ENCODE measurements at places on chromosomes 5 and 9.

DNA sequence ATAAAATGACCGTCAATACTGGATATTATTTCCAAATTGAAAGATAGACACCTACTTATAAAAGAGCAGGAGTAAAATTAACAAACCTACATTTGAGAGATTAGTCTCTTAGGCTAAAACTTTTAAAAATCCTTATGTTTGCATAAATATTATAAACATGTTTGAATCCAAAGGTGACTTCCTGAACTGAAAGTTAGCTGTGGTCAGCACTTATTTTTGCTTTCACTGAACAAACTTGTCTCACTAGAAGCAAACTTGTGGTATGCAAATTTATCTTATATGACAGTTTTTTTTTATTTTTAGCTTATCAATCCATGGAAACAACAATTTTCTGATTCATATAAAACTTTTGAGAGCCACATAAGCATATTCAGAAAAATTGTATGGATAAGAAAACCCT lies 502.6 kb upstream of the COX7C start:
- DNase-seq, result no peak

- no peak for DNase-seq
Measured at GRCh38 chr5:150860246-150860821, 14.0 kb downstream of the IRGM start.

- no peak for DNase-seq
Measured at GRCh38 chr5:67620424-67621397, 424.1 kb upstream of the CD180 start.

DNA sequence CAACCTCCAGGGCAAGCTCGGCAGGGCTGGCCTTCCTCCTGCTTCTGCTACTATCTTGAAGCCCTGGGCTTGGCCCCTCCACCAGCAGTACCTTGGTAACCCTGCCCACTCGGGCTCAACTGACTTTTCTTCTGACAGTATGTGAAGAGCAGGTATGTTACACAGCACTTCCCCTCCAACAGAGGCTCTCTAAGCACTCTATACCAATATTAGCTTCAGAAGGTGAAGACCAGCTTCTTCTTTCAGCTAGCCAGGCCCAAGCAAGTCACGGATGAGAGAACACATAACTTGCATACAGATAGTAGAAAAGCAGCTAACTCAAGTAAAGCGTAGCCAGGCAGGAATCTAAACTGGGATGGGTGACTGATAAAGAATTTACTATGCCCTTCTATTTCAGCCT lies 64.3 kb downstream of the FEM1C start:
- no peak for DNase-seq

DNA sequence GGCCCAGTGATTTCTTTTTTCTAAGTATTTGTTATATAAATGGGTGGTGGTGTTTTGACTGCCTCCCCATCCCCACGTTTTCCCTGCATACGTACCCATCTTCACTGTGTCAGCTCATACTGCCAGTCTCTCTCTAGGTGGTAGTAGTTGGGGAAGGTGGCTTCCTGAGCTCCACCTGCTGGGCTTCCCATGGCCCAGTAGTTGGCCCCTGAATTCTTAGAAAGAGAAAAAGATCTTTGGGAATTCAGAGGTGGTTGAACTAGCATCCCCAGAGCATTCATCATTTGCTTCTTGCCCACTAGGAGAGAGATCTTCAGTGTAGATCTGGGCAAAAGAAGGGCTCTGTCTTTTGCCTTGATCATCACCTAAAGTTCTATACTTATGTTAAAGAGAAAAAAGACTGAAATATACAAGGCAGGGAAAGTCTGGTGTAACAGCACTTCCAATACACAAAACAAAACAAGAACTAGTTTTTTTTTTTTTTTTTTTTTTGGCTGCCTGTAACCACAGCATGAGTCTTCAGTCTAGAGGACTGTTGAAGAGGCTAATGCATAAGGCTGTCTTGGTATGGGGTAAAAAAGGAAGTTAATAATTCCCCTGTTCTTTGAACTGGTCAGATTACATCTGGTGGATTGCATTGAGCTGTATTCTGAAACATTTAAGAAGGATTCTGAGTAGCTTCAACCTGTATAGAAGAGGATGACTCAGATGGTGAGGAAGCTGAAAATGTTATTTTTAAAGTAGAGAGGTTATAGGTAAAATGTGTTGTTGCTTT lies 128.7 kb downstream of the ATG10 start:
- no peak for DNase-seq

- no peak for DNase-seq
Measured at GRCh38 chr9:114070188-114071103, 7.7 kb downstream of the AMBP start.

DNA sequence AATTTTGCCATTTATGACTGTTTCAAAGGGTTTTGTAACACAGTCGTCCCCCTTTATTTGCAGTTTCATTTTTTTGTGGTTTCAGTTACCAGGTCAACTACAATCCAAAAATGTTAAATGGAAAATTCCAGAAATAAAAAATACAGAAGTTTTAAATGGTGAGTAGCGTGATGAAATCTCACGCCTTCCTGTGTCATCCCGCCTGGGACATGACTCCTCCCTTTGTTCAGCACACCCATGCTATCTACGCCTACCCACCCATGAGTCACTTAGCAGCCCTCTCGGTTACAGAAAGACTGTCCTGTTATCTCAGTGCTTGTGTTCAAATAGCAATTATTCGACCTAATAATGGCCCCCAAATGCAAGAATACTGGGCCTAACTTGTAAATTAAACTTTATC lies 765.3 kb upstream of the ADAMTS16 start:
- no peak for DNase-seq
